ENCODE measurements at places on chromosomes 16 and 17.

DNA sequence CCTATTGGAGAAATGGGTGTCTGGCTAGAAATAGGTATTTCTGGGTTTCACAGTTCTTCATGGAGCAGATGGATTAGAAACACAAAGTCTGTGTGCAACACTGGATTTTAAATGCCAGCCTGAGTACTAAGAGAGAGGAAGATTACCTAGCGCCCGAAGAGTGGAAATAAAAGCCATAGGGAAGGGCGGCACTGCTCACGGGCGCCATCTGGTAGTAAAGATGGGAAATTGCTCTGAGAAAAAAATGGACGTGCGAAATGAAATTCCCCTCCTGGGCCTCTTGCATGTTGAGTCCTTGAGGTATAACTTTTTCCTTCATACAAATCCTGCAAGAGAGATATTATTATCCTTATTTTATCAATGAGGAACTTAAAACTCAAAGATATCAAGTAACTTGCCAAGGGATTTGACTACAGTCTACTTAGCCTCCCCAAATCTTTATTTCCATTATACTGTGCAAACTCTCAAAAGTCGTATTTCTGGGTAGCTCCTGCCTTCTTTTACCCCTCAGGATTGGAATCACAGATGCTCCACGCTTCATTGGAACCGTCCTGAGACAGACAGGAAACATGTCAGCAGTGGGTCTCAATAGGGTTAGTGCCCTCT is 72.8 kb downstream of the MMD start:
- peak; percentile 57 for DNase-seq

DNA sequence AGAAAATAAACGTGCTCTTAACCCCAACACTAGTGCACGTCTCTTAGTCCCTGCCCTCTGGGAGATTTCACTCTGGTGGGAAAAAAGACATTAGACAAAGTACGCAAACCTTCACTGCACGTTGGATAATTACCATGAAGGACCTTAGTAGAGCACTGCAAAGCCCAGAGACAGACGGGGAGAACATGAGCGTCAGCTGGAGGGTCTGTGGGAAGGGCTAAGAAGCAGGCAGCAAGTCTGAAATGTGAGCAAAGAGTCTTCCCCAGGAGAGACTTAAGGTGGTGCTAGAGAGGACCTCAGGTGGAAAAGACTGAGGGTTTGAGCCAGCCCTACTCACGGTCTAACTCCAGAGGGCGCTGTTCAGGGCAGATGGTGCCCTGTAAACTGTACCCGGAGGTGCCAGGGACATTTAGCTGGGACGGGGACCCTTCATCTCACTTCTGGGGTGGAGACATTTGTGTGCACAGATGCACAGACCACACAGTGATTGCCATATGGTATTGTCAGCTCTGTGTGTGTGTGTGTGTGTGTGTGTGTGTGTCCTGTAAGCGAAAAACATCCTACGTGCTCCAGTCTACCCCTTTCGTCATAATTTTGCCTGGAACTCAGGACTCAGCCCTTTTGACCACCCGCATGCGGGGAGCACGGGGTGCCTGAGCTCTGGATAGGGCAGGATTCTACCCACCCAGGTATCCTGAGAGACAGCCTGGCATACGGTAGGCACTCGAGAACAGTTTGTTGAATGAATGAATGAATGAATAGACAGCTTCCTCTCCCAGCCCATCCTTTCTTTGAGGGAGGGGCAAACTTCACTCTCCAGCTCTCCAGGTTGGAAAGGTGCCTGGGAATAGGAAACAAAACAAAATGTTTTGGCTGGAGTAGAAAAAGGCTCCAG is 10.1 kb upstream of the STAC2 start:
- peak; percentile 80 for DNase-seq

DNA sequence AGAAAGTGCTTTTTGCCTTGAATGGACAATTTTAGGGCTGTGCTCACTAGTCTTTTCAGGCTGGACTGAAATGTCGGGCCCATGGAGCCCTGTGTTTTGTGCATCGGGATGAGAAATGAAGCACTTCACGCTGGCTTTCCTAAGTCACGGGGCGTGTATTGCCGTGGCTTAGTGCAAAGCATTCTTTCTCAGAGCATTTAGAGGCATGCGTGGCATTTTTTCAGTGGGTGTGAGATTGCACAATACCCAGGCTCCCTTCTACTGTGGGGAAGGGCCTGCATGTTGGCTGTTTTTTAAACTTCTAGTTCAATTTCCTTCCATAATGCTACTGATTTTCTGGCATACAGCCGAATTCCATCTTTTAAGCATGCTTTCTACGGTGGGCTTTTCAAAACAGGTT is 12.6 kb upstream of the POLR3E start:
- DNase-seq, result no peak

- DNase-seq, result no peak
Measured at GRCh38 chr16:81492965-81493754, 48.6 kb downstream of the CMIP start.

DNA sequence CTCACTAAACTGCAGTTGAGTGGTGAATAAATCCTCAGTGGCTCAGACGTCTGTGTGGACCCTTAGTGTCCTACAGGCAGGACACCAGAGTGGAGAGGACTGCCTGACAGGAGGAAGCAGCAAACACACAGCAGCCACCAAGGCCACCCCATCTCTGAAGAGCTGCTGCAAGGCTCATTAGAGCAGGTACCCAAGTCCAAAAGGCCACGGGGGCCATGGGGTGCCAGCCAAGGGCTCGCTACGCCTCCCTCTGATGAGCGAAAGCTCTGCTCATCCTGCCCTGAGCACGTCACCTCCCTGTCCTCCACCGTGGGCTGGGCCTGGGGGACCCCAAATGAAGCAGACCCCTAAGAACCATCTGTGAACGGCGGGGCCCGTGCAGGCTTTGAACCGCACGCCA is 70.1 kb upstream of the DOC2B start:
- DNase-seq, result no peak

DNA sequence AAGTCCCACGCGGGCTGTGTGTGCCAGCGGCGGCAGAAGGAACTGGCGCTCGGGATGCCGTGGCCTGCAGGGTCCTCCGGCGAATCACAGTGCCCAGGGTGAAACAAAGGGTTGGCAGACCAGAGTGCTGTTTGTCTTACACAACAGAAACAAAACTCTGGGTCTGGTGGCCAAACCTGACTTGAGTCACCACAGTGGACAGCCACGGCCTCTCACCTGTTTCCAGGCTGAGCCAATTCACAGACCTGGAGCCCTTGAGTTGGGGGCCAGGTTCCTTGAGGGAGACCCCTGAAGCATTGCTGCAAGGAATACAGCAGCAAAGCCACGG is 2.1 kb upstream of the CHMP6 start:
- DNase-seq, result peak; percentile 20

DNA sequence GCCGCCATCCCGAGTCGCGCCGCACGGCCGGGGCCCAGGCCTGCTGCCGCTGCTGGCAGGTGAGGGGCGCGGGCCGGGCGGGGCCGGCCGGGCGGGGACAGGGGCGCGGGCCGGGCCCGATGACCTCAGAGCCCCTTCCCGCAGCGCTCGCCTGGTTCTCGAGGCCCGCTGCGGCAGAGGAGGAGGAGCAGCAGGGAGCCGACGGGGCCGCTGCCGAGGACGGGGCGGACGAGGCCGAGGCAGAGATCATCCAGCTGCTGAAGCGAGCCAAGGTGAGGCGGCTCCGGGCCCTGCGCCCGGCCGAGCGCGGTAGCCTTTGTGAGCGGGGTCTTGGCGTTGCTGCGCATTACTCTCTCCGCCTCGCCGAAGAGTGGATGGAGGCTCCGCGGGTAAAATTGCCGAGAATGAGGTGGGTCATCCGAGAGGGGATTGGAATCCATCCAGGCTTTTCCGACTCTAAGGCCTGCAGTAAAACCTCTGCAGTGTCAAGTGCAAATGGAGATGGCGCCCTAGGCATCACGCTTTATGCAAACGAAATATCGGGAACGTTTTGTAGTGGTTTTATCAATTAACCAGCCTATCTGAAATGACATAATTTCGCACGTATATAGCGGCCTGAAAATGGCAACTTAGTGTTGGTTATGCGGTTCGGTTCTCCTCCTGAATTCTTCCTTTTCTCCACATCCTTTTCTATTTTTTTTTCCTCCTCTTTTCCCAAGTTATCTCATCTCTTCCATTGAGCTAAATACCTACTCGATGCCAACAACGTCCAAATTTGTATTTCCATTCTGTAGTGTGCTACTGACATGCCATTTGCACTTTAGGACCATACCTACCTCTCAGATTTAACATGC is 577 bp downstream of the TTC19 start:
- DNase-seq, result no peak

- peak; percentile 92 for DNase-seq
Measured at GRCh38 chr17:59521465-59522126, 43.8 kb upstream of the DHX40 start.

DNA sequence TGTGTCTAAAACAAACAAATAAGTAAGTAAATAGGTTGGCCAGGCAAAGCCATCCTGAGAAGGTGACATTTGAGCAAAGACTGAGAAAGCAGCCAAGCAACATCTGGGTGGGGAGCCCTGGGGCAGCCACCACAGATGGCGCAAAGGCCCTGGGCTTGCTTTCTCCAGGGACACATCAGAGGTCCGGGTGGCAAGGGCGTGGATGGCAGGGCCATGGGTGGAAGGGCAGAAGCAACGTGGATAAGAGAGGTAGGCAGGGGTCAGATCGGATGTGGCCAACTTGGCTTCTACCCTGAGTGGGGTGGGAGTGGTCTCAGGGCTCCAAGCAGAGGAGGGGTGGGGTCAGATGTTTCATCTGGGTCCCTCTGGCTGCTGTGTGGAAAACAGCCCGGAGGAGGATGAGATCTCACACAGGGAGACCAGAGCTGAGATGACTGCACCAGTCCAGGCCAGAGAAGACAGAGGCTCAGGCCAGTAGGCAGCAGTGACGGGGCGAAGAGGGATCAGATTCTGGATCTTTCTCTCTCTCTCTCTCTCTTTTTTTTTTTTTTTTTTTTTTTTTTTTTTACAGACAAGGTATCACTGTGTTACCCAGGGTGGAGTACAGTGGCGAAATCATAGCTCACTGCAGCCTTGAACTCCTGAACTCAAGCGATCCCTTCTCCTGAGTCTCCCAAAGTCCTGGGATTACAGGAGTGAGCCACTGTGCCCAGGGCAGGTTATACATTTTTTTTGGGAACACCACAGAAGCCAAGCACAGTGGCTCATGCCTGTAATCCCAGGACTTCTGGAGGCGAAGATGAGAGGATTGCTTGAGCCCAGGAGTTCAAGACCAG is 6.1 kb upstream of the SPN start:
- DNase-seq, result no peak

DNA sequence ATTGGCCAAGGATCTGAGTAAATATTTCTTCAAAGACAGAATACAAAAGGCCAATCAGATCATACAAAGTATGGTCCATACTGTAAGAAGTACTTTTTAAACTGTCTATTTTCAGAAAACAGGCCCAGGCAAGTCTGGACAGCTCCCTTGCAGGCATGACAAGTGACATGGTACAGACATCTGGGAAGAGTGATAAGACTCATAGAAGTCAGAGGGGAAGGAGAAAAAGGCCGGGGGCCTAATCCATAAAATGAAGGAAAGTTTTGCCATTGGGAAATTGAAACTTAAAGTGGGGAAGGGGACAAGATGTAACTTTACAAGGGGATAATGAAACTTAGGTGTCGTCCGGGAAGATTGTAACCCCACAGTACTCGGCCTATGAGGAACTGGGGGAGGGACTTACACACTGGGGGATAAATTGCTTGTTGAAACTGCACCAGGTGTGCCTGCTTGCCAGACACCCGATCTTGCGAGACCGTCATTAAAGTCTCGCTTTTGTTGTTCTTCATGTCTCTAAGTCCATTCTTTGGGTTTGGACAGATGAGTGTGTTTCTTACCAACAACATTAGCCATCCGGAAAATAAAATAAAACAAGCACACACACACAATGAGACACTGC is 684.0 kb downstream of the CDH11 start:
- DNase-seq, result peak; percentile 19

DNA sequence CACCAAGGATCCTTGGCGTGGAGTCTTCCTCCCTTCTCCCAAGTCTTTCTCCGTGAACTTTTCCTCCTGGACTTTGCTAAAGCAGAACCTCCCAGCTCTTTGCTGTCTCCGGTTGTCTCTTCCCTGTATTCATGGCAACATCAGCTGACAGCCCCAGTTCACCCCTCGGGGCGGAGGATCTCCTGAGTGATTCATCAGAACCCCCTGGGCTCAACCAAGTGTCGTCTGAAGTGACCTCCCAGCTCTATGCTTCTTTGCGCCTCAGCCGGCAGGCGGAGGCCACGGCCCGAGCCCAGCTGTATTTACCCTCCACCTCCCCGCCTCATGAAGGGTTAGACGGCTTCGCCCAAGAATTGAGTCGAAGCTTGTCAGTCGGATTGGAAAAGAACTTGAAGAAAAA is 943 bp downstream of the CNTROB start:
- no peak for DNase-seq

DNA sequence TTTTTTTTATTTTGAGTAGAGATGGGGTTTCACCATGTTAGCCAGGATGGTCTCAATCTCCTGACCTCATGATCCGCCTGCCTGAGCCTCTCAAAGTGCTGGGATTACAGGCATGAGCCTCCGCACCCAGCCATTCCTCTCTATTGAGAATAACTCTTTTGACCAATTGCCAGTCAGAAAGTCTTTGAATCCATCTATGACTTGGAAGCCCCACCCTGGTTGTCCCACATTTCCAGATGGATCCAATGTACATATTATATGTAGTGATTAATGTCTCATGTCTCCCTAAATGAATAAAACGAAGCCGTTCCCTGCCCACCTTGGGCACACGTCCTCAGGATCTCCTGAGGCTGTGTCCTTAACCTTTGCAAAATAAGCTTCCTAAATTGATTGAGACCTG is 228.3 kb upstream of the NLRP1 start:
- no peak for DNase-seq

GRCh38 chr16:72428681-72429376 is 256.9 kb upstream of the PMFBP1 start:
- DNase-seq, result no peak

GRCh38 chr17:82358465-82359350 is at the start of gene TEX19:
Gene TEX19 (plus strand): TSS chr17:82359247. CDS start chr17:82362151, 2,904 bp downstream.
- DNase-seq, result peak; percentile 72

DNA sequence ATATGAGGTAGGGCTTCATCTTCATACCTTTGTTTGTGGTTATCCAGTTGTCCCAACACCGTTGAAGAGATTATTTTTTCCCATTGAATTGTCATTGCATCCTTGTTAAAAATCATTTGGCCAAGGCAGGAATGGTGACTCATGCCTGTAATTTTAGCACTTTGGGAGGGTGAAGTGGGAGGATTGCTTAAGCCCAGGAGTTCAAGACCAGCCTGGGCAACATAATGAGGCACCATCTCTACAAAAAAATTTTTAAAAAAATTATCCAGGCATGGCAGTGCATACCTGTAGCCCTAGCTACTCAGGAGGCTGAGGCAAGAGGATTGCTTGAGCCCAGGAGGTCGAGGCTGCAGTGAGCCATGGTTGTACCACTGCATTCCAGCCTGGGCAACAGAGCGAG is 223.9 kb downstream of the TANC2 start:
- no peak for DNase-seq

GRCh38 chr16:75195811-75196790 is 10.9 kb downstream of the CTRB2 start:
- DNase-seq, result no peak

GRCh38 chr17:19939993-19940721 is 37.5 kb downstream of the AKAP10 start:
- no peak for DNase-seq

- no peak for DNase-seq
Measured at GRCh38 chr17:10306585-10306984, 66.2 kb downstream of the MYH13 start.

GRCh38 chr16:48542020-48542473 is 67.9 kb downstream of the N4BP1 start:
- DNase-seq, result peak; percentile 78
